Suprapubic skin (tissue), 4 donors: ENCODE measurements at places on chromosomes 1 and 21. TPM values are rescaled to one million over a fixed set of nuclear protein-coding genes. Genes with fewer than 3 reads are reported as not detected.
A peak's percentile ranks its signal among the peaks of the same experiment; 100 is the strongest.

Gene GJB4
- total RNA-seq, result 41.4 TPM

Gene TCHH
- total RNA-seq, result 7.0 TPM

Gene RGSL1
- total RNA-seq, result not detected

Gene FMN2
- total RNA-seq, result 0.89 TPM

Gene TEDDM1
- total RNA-seq, result not detected

Gene PIK3R3
- 6.1 TPM for total RNA-seq

Gene DPT
- total RNA-seq, result 12.8 TPM

Gene ILDR2
- total RNA-seq, result 0.48 TPM

GRCh38 chr1:44531785-44532566 lies 126.9 kb downstream of the RNF220 start:
- no peak for DNase-seq

GRCh38 chr1:46585312-46585938 lies 18.6 kb downstream of the MKNK1 start:
- no peak for DNase-seq

GRCh38 chr1:96038636-96039035 lies 682.9 kb upstream of the PTBP2 start:
- DNase-seq, result no peak

DNA sequence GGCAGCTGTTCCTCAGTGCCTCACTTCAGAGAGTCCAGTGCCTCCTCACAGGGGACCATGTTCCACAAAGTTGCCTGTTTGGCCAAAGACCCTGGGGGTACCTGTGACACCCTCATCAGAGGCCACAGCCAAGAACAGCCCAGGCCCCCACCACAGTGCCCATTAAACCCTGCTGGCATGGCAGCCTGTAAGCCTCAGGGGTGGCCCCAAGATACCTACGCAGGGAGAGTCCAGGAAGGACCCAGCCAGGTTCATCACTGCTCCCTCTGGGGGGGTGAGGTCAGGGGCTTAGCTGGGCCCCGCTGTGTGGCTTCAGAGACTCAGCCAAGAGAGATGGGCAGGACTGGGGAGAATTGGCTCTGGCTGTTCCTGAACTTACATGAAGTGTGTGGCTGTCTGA lies 19.1 kb upstream of the PRDM16 start:
- DNase-seq, result peak; percentile 40

DNA sequence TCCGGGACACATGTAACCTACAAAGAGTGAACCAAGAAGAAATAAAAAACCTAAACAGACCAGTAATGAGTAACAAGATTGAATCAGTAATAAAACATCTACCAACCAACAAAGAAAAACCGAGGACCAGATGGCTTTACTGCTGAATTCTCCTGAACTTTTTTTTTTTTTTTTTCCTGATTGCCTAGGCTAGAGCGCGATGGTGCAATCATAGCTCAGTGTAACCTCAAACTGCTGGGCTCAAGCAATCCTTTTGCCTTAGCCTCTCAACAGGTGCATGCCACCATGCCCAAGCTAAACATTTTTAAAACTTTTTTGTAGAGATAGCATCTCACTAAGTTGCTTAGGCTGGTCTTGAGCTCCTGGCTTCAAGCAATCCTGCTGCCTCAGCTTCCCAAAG lies 11.2 kb upstream of the FGGY start:
- no peak for DNase-seq

- DNase-seq, result no peak
Measured at GRCh38 chr1:212951126-212951946, 995 bp downstream of the VASH2 start.

DNA sequence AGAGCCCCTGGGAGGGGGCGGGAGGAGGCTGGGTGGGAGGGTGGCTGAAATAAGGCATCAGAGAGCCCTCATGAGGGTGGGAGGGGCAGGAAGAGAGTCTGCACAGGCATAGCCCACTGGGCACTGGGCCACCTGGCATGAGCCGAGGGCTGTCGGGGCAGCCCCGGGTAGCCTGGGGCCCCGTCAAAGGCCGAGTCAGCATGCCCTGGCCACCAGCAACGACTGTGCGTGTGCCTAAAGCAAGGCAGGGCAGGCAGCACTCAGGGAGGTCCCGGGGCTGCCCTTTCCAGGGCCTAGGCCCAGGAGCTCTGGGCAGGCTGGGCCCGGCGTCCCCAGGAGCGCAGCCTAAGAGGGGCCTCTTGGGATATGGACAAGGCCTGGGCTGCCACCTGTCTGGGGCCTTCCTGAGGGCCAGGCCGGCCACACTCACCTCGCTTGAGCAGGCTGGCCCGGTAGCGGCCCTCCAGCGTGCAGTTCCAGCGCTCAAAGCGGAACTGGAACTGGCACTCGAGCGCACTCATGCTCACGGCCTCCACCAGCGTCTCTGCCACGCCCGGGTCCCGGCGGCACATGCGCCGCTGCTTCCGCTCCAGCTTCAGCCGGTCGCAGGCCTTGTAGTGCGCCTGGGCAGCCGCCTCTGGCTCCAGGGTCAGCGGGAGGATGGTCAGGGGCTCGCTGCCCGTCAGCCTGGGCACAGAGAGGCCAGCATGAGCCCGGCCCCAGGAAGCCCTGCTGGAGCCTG lies 22.7 kb downstream of the WNT9A start:
- DNase-seq, result no peak

DNA sequence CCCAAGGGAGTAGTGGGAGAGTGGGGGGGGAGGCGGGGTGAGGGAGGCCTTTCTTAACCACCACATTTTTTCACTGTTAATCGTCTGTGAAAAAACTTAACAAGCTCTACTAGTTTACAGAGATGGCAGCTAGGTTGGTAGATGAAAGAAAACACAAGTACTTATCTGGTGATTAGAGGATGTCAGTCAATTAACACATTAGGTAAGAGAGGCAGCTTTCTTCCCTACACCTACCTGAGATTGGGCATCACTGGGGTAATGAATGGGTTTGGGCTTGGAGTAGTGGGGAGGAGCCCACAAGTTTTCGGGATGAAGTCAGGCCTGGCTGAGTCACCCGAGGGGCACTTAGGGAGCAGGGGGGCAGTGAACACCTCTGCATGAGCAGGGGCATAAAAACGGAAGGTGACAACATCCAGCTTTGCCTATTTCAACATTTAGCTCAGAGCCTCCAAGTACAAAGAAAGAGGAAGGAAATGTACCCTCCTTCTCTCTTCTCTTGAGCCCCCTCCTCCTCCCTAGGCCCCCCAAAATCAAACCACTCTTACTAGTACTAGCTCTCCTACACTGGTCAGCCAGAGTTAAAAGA lies 2.5 kb downstream of the LBR start:
- DNase-seq, result no peak

DNA sequence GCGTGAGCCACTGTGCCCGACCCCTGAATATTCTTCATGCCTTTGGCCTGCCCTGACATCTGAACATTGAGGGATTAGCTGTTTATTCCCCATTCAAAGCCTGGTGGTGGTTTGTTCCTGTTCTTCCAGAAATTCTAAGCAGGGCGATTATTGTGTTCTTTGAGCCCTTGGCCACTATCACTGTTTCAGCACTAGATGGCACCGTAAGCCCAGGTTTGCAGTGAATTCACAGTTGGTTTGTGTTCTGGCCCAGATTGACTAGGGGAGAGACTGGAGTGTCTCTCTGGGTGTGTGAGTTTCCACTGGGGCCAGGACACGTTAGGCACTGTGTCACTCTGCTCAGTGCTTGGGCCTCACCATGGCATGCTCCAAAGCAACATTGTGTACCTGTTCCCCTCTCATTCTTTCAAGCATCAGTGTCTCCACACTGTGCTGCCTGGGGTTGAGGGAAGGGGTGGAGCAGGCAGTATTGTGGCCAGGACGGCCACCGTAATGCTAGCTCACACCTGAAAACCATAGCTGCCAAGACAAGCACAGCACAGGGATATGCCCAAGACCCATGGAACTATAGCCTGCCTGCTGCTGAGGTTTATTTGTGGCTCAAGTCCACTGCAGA lies 52.7 kb downstream of the PKN2 start:
- DNase-seq, result no peak

DNA sequence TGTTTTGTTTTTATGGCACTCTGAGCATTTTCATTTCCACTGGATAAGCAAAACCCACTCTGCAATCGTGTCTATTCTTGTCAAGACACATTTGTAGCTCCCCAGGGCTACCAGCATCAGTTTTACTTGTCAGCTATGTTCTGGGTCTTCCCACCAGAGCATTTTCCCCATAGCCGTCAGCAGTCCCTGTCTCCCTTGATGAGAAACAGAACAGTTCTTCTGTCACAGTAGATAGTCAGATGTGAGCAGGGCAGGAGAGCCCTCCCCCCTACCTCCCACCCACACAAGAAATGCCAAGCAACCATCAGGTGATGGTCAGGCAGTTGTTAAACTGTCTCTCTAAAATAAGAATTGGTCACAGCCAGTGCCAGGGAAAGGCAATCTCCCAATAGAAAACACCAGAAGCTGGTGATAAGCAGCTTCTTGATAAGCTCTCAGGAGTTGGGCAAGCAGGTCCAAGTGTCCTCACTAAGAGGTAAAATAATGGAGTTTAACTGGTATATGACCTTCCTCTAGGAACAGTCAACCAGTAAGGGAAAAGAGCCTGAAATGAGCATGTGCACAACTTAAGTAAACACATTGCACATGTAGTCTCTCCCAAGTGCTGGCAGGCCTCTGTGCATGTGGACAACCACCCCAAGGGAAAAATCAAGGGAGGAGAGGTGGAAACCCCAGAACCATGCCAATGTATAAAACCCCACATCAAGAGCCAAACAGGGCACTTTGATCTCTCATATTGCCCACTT lies 208.2 kb downstream of the S1PR1 start:
- no peak for DNase-seq

DNA sequence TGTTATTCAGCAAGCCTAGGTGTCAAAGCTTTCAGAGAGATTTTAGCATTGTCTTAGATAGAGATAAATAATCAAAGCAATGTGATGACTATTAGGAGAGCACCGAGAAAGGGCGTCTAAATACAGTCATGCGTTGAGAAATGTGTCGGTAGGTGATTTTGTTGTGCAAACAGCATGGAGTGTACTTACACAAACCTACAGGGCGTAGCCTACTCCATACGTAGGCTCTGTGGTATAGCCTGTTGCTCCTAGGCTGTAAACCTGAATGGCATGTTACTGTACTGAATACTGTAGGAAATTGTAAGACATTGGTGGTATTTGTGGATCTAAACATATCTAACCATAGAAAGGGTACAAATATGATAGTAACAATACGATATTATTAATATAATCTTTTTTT lies 31.8 kb downstream of the KIF1B start:
- no peak for DNase-seq

DNA sequence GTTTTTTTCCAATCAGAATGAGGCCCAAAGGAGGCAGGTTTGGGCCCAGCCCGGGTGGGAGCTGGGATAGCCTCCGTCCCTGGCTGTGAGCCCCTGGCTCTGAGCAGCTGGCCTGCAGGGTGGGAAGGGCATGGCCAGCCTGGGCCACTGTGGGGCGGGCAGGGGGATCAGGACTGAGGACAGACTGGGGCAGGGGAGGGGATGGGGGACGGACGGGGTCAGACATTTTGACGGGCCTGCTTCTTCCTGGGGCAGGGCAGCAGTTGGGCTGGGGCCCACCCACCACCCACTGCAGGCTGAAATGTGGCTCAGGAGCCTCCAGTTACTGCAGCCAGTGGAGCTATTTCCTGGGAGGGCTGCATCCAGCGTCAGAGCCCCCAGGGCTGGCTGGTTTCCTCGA lies 2.5 kb upstream of the SLC6A9 start:
- DNase-seq, result peak; percentile 51

GRCh38 chr1:201288765-201289164 lies 5.5 kb downstream of the PKP1 start:
- DNase-seq, result no peak

- DNase-seq, result no peak
Measured at GRCh38 chr1:225595974-225596551, 56.9 kb downstream of the ENAH start.

DNA sequence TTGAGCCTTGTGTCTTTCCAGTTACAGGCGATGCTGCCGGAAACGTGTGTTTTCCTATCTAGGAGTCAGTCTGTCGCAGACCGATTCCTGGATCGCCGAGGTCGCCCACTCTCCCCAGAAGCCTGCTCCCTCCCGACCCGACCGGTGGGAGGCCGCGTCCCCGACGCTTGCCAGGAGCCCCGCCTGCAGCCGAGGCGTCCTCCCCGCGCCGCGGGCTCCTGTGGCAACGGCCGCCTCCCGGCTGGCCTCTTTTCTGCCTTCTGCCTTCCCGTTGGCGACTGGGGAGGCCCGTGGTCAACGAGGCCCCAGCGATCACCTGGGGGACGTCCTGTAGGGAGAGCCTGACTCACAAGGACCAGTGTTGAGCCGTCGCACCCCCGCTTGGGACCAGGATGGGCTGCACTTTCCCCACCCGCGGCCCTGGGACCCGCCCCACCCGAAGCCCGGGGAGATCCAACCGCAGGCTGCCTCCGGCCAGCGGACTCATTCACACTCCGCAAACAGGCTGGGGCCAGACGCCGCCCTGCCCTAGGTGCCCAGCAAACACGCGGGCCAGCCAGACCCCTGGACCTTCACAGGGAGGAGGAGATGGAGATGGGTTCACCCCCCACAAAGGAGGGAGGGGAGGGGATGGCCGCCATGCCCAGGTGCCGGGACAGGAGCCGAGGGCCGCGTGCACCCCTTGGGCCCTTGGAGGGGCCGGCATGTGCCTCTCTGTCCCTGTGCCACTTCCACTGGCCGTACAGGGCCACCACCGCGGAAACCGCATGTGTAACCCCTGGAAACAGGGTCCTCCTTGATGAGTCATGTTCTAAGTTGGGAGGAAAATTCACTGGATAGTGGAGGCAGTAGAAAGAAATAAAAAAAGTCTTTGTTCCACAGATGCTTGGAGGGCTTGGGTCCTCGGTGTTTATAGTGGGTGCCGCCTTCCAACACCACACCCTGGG lies 7.2 kb upstream of the COL6A1 start:
- DNase-seq, result peak; percentile 83

DNA sequence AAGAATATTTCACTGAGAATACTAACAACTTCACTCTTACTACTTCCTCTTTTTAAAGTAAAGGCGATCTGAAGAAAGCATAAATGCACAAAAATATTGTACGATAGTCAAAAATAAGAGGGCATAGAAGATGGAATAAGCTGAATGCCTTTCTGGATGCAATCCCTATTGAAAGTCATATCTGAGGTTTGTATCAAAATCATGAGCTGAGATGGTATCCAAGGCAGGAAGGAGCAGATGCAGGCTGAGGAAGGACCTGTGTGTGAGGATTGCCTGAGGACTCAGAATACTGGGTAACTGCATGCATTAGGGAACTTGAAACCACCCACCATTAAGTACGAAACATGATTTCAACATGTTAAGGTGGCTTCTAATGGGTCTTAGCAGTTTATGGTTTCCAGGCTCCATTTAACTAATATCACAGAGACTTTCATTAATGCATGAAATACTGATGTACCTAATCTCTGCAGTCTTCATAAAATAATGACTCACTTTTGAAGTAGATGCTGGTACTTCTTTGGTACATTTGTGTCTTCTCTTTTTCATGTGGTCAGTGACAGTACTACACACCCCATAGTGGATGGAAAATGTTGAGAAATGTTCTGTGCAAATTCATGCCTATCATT lies 29.6 kb upstream of the RGS1 start:
- no peak for DNase-seq

DNA sequence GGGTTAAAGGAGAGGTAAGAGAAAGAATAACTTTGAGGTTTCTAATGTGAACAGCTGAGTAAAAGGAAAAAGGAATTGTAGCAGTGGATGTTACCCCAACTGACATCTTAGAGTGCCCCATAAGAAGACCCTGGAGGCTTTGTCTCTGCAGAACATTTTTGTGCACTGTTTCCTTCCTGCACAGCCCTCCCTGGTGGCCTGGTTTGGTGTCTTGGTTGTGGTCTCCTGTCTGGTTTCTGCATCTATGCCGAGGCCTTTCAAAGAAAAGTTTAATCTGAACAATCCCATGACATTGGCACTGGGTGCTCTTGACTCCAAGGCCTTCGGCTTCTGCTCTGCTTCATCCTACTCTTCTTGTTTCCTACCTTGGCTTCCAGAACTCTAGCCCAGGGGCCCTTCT lies 57.8 kb downstream of the RHOU start:
- no peak for DNase-seq

- no peak for DNase-seq
Measured at GRCh38 chr21:34197561-34197960, 124.2 kb downstream of the MRPS6 start.
